ENCODE measurements at places on chromosomes 2 and 18. TPM values are rescaled to one million over a fixed set of nuclear protein-coding genes. Genes with fewer than 3 reads are reported as not detected.
A peak's percentile ranks its signal among the peaks of the same experiment; 100 is the strongest.

GRCh38 chr18:76604935-76605240, 109.8 kb upstream of the ZNF516 start:
- no peak for DNase-seq

- DNase-seq: no peak
Observed at GRCh38 chr2:237045449-237045848, 40.2 kb upstream of the COPS8 start.

DNA sequence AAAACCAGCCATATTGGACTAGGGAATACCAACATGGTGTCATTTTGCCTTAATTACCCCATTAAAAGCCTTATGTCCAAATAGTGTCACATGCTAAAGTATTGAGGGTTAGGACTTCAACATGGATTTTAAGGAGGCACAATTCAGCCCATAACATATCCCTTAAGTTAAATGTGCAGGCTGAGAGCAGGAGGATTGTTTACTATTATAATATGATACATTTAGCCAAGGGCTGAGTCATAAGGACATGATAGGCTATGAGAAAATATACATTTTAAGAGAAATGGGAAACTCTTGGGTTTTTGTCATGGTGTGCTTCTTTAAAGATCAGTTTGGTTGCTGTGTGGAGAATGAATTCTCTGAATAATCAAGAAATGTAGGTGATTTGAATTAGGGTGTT, 136.8 kb downstream of the RDH14 start:
- no peak for DNase-seq

- DNase-seq: no peak
Observed at GRCh38 chr2:12196495-12196894, 450.1 kb downstream of the LPIN1 start.

DNA sequence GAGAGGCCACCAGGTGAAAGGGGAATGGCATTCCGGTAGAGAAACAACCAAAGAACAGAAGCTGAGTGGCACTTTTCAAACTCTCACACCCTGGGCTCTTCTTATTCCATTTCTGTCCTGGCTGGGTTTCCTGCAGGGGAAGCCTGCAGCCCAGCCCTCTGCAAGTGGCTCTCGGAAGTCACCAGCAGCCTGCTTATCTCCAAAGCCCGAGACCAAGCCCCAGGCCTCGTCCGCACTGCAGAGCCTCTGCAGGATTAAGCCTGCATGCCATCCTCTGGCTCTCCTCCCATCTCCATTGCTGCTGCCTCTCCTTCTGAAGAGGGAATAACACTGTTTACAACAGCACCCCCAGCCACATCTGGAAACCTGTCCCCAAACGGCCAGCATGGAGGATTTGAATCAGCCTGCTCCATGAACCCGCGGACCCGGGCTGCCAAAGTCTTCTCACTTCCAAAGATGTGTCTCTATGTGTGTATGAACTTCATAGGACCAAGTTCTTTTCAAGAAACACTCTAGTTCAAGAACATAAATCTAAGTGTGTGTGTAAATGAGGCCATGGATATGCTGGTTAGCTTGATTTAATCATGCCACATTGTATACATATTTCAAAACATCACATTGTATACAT, 54.2 kb downstream of the DIPK1C start:
- peak; percentile 7 for DNase-seq

The CD8A gene
- 0.07 TPM for total RNA-seq

The MSGN1 gene
- not detected for total RNA-seq

The RETSAT gene
- total RNA-seq: 20.1 TPM

- DNase-seq: no peak
Observed at GRCh38 chr18:69528435-69528834, 127.7 kb downstream of the DOK6 start.

The EVA1A gene
- total RNA-seq: not detected

DNA sequence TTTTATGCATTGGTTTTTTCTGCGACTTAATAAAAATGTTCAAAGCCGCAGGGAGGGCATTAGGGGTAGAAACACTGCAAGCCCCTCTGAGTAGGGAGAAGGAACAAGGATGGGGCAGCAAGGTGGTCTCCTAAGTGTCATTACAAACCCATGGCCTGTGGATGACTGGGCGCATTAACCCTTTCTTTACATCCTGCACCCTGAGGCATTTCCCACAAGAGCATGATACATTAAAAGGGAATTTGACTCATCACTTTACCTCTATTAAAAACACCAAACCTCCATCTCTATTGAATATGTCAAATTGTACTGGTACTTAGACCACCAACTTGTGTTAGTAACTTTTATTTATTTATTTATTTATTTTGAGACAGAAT, 112.5 kb downstream of the VIT start:
- DNase-seq: no peak

DNA sequence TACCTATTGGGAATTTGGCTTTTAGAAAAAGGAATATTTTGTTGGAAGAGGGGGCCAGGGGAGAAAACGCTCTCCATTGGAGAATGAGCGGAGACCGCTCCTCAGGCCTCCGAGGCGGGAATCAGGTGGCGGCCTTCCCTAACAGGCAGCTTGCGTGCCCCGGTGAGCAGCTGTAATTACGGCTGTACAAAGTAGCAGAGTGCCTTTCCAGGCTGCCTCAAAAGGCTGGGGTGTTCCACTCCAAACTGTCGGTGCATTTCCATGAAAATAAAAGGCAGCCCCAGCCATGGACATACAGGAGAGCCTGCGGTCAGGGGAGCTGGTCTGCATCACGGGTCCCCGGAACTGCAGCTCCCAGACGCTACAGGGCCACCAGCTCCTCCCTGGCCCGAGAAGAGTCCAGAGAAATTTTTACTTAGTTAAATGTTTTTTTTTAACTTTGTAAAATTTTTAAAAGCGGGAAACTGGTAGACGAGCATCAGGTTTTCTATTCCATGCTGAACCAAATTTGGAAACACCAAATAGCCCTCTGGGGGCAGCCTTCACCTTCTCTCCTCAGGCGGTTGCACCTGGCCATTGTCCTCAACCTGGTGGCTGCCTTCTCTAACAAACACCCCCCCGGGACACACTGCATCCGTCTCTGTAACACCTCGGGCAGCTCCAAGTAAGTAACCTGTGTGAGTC, 209.3 kb upstream of the SALL3 start:
- no peak for DNase-seq

The CFLAR gene
- total RNA-seq: 78.4 TPM

DNA sequence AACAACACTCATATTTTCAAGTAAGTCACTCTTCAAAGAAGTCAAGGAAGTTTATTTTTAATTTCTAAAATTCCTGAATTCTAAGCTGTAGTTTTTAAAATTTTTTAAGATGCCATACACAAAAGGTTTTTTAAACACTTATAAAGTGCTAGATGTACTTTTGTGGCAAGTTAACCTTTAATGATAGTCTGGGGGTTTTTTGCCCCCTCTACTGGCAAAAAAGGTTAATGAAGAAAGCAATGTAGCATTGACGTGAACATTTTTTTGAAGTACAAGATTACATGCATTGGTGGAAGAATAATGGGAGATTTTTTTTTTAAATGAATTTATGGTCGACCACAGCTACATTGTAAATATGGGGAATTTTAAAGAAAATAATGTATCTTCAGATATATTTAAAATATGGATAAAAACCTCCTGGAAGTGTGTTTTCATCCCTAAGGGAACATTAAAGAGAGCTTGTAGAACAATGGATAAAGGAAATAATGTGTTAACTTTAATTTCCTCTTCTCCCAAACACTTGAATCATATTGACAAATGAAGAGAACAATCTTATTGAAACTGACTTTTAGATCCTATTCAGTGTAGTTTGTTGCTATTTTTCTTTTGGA, 12.6 kb downstream of the ITPRID2 start:
- DNase-seq: peak; percentile 38

GRCh38 chr18:8788503-8789429, 83.4 kb downstream of the MTCL1 start:
- no peak for DNase-seq

- DNase-seq: no peak
Observed at GRCh38 chr2:11550302-11550701, 16.5 kb downstream of the GREB1 start.

- no peak for DNase-seq
Observed at GRCh38 chr2:46547223-46548102, 68.1 kb downstream of the TMEM247 start.

DNA sequence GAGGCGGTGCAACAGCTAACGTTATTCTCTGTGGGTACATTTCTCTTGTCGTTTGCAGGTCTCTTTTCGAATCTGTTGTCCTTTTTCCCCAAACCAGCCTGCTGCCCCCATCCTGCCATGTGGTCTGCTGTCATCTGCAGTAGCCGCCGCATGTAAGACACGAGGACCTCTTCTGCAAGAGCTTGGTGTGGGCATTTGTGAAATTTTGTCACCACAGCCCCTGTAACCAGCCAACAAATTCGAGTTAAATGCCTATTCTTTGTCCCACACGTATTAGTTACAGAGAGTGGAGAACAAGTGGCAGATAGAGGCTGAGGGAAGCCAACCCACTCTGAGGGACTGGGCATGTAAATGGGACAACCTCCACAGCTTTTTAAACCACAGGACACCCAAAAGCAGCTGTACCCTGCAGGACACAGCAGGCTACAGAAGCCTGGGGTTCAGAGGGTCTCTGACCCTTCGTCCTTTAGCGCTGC, 35.0 kb downstream of the ITGA6 start:
- no peak for DNase-seq

DNA sequence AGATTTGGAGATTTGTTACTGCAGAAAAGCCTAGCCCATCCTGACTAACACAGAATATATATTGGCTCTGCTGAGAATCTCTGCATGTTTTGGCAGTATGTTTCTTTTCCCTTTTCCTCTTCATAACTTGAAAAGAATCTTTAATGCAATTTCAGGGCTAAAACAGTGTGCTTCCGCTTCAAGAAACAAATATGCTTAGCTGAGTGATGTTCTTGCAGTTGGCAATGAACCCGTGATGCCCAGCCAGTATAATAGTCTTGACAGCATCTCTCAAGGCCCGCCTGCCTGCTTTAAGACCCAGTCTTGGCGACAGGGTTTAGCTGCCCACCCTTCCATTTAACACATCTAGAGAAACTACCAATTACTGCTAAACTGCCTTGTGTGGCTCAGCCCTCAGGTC, 184.5 kb downstream of the INO80D start:
- no peak for DNase-seq

The CCBE1 gene
- total RNA-seq: 0.13 TPM

- no peak for DNase-seq
Observed at GRCh38 chr18:10032331-10033015, 118.7 kb downstream of the VAPA start.

GRCh38 chr2:20672201-20672951, 5.4 kb downstream of the GDF7 start:
- DNase-seq: no peak

DNA sequence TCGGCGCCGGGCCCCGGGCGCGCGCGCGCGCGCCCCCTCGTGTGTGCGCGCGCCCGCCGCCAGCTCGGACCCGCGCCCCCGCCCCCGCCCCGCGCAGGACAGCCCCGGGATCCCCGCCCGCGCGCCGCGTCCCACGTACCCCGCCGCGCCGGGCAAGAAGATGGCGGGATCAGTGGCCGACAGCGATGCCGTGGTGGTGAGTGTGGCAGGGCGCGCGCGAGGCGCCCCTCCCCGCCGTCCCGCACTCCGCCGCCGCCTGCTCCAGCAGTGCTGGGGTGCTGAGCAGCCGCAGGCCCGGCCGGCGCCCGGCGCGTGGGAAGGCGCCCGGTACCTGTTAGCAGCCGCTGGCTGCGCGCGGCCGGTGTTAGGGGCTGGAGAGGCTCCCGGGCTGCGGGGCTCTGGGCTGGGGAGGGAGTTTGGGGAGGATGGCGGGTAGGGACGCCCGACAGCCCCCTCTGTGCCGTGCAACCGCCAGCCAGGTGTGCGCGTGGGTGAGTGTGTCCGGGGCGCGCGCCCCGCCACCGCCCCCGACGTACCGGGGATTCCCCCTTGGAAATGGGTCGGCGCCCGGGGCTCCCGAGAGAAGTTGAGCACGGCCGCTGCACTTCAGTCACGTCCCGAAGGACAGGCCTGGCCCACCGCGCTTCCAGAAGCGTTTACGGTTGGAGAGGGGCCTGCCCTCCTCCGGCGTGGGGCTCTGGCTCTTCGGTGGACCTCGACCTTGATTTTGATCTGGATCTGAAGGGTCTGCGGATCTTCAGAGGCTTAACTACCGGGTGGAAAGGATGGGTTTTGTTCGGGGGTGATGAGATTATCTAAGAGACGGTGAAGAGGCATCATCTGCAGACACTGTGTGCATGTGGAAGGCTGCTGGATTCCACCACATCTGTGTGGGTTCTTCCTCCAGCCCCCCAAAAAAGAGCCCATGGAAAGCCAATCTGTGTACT, 697 bp downstream of the LGALSL start:
- peak; percentile 63 for DNase-seq

- no peak for DNase-seq
Observed at GRCh38 chr2:129781749-129782632, 197.5 kb upstream of the RAB6C start.

The IL37 gene
- total RNA-seq: not detected

The HMSD gene
- total RNA-seq: 0.33 TPM

The POTEI gene
- total RNA-seq: 3.7 TPM

- DNase-seq: no peak
Observed at GRCh38 chr2:195903956-195904355, 164.7 kb downstream of the DNAH7 start.

DNA sequence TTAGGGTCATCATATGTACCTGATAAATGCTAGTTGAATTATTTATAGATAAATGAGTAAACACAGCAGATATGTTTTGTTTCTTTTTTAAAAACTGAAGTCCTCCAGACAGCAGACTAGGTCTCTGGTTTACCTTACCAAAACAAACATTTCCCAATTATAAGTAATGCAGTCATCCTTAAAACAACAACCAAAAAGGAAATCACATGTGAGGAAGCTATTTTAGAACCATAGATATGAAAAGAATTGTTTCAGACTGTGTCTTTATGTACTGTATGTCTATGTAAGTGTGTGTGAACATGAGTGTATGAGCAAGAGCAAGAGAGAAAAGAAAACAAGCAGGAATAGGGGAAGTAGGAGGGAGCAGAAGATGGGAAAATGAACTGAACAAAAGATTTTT, 441.0 kb downstream of the CPS1 start:
- no peak for DNase-seq

The NOSTRIN gene
- 50.9 TPM for total RNA-seq

- DNase-seq: no peak
Observed at GRCh38 chr2:127008265-127009015, 98.5 kb downstream of the BIN1 start.

DNA sequence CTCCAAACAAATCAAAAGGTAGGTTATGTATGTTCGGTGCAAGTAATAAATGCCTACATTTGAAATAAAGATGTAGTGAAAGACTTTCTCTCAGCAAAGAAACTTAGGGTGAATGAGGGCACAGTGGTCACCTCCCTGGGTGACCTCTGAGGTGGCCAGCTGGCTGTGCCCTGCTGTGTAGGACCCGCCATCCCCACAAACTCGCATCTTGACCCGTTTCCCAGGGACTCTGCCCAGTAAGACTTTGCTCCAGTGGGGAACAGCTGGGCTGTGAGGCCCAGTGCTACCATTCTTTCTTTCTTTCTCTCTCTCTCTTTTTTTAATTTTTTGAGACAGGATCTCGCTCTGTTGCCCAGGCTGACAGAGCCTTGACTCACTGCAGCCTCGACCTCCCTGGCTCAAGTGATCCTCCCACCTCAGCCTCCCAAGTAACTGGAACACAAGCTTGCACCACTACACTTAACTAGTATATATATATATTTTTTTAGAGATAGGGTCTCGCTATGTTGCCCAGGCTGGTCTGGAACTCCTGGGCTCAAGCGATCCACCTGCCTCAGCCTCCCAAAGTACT, 8.2 kb upstream of the GAREM2 start:
- no peak for DNase-seq

- DNase-seq: peak; percentile 12
Observed at GRCh38 chr18:35683021-35683420, 101.5 kb downstream of the GALNT1 start.

Data from K562 (cell line).